EH (cell line): ENCODE measurements at places on chromosomes 4 and X.
A peak's percentile ranks its signal among the peaks of the same experiment; 100 is the strongest.

DNA sequence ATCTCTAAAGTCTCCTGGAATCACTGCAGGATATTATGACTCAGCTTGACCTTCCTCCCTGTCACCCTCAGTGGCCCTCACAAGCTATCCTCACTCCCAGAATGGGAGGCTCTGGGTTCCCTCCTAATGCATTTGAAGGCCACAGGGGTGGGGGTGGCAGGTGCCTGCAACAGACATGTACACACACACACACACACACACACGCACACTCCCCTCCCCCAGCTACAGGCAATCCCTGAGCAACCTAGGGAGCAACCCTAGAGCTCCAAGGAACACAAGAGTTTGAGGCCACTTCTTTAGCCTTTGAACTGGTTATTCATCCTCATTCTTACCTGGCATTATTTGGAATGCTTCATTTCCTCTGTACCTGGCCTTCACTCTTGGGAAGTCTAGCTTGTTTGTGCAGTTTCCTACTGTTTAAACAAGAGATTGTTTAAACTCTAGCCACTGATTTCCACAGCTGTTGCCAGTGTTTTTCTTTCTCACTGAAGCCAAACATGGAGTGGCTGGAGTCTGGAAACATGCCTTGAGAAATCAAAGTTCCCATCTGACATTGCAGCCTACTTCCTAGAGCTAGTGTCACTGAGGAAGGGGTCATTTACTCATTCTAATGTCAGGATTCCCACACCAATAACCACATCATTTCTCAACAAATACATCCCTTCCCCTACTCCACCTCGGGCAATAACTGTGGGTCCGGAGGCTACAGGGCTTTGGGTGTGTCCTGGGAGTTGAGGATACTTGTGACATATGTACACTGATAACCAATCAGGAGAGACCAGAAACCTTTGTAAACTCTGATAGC, 37.7 kb downstream of the MAOA start:
- peak; percentile 11 for DNase-seq

DNA sequence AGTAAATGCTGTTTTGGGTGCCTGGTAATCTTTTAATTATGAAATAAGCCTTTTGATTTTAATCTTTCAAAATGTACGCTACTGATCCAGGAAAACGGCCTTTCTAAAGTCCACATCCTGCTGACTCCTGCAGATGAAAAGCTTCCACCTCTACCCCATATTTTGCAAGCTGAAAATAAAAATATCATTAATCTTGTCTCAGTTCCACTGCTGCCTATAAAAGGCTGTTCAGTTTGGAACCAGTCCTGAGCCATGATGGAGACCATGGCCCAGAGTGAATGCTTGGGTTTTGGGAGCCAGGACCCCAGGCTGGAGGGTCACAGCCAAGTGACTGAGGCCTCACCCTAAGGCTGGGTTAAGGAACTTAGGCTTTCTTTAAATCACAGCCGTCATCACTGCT, 110.8 kb downstream of the AFF1 start:
- DNase-seq = no peak

GRCh38 chr4:53782458-53782845, 191.2 kb upstream of the LNX1 start:
- peak; percentile 20 for DNase-seq

DNA sequence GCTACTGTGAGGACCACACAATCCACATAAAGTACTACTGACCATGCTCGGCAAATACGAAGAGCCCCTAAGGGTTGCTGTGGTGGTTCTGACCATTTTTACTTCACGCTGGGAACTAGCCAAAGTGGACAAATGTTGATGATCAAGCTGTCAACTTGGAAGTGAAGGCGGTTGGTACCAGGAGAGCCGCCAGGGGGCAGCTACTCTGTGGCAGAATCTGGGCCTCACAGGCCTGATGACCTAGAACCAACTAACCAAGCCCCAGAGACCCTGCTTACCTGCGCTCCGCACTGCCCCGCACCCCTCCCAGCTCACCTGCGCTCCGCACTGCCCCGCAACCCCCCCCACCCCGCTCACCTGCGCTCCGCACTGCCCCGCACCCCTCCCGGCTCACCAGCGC, 5.6 kb downstream of the GAK start:
- DNase-seq = no peak

DNA sequence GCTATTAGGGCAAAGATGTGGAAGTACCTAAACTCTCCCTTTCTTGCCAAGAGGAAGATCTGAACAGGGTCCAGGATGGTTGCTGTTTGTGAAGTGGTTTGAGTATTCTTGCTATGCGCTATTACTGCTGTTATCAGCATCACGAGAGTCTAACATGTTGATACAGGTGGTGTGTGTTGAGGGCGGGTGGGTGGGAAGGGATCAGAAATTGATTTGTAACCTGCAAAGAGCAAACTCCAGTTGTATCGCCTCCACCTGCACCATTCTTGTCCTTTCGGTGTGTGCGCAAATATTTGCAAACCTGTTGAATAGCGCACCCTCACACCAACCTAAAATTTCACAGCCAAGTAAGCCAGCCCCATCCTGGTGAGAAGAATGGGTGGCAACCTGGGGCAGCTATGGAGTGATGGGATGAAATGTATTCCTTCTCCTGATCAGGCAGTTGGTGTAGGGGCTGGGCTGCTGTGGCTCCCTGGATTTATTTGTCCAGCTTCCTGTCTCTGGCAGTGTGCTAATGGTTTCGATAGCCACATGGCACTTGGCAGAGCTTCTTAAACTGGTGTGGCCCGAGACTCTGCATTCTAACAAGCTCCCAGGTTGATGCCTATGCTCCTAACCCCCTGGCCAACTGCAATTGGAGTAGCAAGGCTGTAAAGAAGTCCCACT, 102.6 kb upstream of the SCML1 start:
- DNase-seq = no peak

GRCh38 chr4:115780835-115781234, 667.4 kb upstream of the NDST4 start:
- DNase-seq = no peak

- DNase-seq = peak; percentile 7
Measured at GRCh38 chr4:100707786-100708185, 190.0 kb upstream of the EMCN start.

- DNase-seq = no peak
Measured at GRCh38 chrX:116449156-116449555, 12.8 kb downstream of the SLC6A14 start.

GRCh38 chr4:53453385-53453784, 75.9 kb downstream of the FIP1L1 start:
- peak; percentile 46 for DNase-seq
